ENCODE measurements at places on chromosomes 11 and 22.

DNA sequence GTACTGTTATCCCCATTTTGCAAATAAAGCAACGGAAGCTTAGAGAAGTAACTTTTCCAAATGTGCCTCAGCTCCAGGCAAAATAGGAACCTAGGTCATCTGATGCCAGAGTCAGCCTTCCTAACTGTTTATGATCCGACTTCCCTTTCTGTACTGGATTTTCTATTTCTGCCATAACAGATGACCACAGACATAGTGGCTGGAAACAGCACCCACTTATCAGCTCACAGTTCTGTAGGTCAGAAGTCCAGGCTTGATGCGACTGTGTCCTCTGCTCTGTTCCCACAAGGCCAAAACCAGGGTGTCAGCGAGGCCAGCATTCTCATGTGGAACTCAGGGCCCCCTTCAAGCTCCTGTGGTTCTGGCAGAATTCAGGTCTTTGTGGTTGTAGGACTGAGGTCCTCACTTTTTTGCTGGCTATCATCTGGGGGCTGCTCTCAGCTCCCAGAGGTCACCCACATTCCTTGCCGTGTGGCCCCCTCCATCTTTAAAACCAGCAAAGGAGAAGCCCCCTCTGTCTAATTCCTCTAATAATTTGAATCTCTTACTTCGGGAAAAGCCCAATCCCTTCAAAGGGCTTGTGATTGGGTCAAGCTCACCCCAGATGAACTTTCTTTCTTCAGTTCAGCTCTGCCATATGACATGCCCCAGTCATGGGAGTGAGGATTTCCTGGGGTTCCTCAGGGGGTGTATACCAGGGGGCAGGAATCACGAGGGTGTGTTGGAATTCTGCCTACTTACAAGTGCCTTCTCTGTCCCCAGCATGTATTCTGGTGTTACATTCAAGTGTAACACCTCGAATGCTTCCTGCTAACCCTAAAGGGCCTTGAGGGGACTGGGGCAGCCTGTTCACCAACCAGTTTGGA is 15.3 kb downstream of the KCNJ5 start:
- no peak for DNase-seq

GRCh38 chr11:8871171-8871775 is 39.7 kb upstream of the AKIP1 start:
- DNase-seq: peak; percentile 16

DNA sequence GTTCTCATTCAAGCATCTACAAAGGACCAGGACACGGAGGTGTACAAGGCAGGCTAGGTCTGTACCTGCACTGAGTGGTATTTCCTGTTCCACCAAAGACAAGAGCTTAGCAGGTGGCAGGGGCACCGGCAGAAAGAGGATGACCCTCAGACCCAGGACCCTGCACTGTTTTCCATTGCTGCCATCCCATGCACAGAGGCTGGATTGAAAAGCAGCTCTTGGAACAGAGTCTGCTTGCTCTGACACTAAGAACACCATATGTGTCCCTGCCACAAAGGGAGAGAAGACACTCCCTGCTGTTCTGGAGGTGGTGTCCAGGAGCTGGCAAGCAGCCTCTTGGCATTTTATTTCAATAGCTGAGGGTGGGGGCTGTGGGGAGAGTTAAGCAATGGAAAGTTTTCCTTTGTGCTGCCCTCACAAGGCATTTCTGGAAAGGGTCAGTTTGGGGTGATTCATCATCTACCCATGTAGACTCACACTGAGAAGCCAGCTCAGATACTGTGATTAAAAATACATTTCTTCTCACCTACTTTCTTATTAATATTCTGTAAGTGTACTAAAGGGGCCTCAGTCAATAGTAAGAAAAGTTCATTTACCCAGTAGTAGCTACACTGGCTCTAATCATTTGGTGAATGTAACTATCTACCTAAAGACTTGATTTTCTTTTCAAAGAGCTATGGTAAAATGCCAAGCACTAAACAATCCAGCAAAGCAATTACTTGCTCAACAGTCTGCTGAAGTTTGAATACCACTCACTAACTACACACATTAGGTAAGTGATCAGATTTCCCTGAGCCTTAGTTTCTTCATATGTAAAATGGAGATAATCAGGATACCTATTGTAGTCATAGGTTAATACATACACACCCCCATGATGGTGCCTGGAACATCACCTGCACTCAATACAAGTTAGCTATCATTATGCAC is 55.2 kb downstream of the SLC1A2 start:
- DNase-seq: peak; percentile 29

DNA sequence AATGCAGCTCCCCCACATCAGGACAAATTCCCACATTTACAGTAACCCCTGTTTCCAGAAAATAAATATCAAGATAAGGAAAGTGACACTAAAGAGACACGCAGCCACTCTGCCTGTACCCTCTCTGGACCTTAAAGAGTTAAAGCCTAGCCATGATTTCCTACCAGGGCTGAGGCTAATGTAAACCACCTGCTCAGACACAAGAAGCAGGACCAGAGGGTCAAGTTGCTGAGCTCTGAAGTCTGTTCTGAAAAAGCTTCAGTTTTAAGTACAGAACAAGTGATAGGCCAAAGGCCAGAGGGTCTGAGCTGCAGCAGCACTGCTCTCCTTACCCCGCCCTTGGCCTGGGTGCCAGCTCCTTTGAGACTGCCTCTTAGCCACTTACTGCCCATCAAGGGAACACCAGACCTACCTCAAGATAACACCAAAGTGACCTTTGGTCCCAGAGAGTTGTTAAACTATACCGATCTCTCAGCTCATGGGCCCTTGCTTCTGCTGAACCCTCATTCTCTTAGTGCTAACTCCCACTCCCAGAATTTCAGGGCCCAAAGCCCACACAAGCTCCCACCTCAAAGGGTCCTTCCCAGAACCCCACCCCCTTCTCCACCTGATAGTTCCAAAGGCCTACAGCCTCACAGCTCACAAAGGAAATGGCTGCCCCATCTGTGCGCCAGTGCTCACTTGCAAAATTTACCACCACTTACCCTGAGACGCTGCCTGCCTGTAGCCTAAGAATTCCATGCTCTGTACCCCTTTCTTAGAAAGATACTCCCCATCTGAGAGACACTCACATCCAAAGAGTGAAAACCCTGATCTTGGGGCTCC is 40.5 kb downstream of the IL18BP start:
- no peak for DNase-seq

- DNase-seq: no peak
These were observed 59.9 kb upstream of the RCN1 start for GRCh38 chr11:32030875-32031503.

- DNase-seq: no peak
These were observed 259.5 kb upstream of the CCDC90B start for GRCh38 chr11:83545494-83546260.

- DNase-seq: no peak
These were observed 93.9 kb upstream of the API5 start for GRCh38 chr11:43217849-43218248.

GRCh38 chr22:27115410-27115809 is 458.0 kb downstream of the MIAT start:
- DNase-seq: no peak

- DNase-seq: no peak
These were observed 972.7 kb downstream of the BRD1 start for GRCh38 chr22:48855013-48855412.

DNA sequence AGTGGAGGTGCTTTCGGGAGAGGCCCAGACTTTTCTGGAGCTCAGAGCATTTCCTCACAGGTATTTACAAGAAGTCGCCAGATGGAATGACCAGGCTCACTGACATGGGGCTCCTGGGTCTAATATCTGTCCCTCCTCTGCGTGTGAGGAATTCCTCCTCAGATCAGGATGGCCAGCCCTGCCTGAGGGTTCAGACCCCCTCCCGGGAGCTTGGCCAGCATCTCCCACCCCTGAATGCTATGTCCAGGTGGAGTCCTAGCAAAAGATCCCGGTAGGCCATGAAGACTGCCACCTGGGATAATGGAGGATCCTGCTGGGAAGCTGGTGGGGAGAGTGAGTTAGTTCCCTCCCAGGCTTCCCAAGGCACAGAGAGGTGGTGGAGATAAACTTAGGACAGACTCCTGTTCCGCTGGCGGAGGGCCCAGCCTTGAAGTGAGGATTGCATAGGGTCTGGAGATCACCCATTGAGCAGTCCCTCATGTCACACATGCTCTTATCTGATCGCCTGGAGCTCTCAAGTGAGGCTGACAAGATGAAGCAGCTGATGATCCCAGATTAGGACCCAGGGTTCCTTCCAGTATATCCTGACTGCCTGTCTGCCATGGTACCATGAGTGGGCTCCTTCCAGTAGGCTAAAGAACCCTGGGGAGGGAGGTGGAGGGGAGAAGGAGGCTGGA is 5.7 kb downstream of the OAF start:
- DNase-seq: no peak

DNA sequence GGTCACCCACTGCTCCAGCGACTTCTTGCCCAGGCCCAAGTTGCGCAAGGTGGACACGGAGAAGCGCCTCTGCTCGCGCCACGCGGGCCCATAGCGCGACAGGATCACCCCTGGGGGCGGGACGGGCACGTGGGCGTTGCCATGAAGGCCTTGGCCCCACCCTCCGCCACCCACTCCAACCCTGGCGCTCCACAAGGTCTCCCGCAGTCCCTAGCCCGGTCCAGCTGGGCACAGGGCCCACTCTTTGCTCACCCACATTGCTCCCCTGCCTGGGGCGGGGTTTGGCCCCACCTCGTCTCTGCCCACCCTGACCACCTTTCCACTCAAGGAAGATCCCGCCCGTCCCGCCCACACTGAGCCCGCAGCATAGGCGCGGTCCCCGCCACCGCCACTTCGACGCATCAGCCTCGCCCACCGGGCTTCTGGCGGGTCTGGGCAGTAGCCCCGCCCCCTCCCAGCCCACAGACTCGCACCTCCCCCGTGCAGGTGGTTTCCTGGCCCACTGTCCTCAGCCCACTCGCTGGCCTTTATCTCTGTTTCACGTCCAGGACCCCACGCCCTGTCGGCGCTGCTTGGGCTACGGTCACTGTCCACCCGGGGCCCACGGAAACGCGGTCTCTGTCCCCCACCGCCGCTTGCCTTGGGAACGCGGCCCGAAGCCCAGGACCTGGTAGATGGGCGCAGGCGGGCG is 12.3 kb upstream of the CYP2D6 start:
- no peak for DNase-seq

DNA sequence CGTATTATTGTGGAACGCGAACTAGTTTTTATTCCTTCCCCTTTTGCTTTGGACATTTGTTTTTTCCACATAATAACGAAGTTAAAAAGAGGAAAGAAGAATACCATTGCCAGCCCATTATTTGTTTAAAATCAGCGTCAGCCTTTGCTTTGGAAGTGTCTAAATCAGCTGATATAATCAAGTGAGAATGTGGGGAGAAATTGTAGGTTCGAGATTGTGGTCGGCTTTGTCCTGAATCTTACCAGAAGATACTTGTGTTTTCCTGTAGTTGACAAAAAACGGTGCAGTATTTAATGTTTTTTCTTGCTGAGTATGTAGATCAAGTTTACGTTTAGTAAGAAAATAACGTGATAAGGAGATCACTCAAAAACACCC is 935 bp downstream of the ZNF143 start:
- DNase-seq: no peak

GRCh38 chr11:65404638-65405339 is 17.8 kb upstream of the NEAT1 start:
- DNase-seq: no peak

DNA sequence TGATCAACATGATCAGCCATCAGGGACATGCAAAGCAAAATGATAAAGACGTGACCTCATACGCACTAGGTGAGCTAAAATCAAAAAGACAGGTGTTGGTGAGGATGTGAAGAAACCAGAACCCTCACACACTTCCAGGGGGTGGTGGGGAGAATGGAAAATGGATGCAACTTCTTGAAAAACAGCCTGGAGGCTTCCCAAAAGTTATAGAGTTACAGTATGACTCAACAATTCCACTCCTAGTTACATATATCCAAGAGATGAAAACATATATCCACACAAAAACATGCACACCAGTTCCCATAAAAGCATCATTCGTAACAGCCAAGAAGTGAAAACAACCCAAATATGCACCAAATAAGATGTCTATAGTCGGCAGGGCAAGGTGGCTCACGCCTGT is 42.1 kb upstream of the APLNR start:
- no peak for DNase-seq

- no peak for DNase-seq
These were observed 25.5 kb downstream of the BID start for GRCh38 chr22:17748555-17749353.

GRCh38 chr22:42648368-42649245 is 585 bp downstream of the CYB5R3 start:
- DNase-seq: no peak

- DNase-seq: peak; percentile 44
These were observed 87.3 kb downstream of the CCDC73 start for GRCh38 chr11:32706985-32707741.

- no peak for DNase-seq
These were observed 30.0 kb downstream of the PRDM10 start for GRCh38 chr11:129972611-129973010.

GRCh38 chr11:122494221-122494620 is 161.3 kb upstream of the UBASH3B start:
- no peak for DNase-seq

DNA sequence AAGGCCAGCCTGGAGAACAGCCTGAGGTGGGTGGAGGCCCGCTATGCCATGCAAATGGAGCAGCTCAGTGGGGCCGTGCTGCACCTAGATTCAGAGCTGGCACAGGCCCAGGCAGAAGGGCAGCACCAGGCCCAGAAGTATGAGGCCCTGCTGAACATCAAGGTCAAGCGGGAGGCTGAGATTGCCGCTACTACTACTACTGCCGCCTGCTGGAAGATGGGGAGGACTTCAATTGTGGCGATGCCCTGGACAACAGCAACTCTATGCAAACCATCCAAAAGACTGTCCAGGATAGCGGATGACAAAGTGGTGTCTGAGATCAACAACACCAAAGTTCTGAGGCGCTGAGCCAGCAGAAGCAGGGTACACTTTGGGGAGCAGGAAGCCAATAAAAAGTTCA is 3.1 kb upstream of the TMEM218 start:
- peak; percentile 34 for DNase-seq

DNA sequence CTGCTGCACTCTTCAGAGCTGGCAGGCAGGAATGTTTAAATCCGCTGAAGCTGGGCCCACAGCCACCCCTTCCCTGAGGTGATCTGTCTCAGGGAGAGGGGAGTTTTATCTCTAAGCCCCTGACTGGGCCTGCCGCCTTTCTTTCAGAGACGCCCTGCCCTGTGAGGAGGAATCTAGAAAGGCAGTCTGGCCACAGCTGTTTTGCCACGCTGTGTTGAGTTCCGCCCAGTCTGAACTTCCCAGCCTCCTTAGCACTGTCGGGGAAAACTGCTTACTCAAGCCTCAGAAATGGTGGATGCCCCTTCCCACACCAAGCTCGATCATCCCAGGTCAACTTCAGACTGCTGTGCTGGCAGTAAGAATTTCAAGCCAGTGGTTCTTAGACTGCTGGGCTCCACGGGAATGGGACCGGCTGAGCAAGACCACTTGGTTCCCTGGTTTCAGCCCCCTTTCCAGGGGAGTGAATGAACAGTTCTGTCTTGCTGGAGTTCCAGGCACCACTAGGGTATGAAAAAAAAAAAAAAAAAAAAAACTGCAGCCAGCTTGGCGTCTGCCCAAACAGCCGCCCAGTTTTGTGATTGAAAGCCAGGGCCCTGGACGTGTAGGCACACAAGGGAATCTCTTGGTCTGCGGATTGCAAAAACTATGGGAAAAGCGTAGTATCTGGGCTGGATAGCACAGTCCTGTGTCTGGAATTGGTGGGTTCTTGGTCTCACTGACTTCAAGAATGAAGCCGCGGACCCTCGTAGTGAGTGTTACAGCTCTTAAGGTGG is 127.4 kb downstream of the SPON1 start:
- DNase-seq: no peak

All from HCT116 (cell line).